ENCODE measurements at places on chromosomes 7 and 10. TPM values are rescaled to one million over a fixed set of nuclear protein-coding genes. Genes with fewer than 3 reads are reported as not detected.

DNA sequence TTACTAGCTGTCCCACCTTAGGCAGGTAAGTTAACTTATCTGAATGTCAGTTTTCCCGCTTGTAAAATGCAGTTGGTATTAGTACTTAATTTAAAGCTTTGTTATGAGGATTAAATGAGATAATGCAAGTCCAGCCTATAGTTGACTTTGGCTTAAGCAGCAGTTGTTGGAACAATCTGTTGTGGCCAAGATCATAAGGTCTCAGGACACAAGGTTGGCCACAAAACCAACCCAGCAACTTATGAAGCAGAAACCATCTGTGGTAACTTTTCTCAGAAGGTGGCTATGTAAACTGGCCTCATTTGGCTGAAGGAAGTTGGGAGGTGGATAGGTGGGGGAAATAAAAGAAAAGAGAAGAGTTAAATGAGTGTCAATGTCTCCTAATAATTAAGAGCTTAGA, 29.4 kb downstream of the ENTPD1 start:
- no peak for DNase-seq

DNA sequence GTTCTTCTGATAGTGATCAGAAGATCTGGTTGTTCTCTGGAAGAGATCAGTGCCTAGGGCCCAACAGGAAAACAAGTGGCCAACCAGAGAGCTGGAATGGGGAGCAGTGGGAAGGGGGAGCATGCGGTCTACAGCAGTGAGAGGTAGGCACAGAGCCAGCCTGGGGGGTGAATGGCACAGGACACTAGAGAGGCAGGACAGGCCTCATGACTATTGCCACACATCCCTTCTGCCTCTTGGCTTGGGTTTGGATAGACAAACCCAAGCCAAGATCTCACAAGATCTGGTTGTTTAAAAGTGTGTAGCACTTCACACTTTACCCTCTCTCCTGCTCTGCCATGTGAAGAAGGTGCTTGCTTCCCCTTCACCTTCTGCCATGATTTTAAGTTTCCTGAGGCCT, 224.4 kb downstream of the ARHGAP12 start:
- DNase-seq: no peak

DNA sequence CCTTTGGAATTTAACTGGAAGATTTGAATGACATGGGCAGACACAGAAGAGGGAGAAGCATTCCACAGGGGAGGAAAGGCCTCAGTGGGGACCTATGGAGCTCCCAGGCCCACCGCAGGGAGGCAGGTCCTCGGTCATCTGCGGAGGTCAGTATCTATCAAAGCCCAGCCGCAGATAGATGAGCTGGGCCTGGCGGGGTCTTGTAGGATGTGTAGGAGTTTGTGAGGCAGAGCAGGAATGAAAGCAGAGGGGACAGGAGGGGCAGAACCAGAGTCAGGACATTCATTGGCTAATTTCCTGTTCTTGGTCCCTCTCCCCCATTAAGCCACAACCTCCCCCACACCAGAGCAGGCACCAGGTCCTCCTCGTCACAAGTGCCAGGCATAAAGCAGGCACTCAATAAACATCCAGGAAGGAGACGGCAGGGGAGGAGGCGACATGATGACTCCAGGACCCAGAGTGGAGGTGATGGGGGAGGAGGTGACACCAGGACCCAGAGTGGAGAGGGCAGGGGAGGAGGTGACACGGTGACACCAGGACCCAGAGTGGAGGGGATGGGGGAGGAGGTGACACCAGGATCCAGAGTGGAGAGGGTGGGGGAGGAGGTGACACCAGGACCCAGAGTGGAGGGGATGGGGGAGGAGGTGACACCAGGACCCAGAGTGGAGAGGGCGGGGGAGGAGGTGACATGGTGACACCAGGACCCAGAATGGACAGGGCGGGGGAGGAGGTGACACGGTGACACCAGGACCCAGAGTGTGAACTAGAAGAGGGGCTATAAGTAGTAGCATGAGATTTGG, 83.7 kb upstream of the PDGFA start:
- DNase-seq: peak; percentile 51

- no peak for DNase-seq
Measured at GRCh38 chr7:109235316-109235715, 665.6 kb downstream of the DNAJB9 start.

GRCh38 chr7:82404652-82405051, 38.9 kb downstream of the CACNA2D1 start:
- DNase-seq: no peak

DNA sequence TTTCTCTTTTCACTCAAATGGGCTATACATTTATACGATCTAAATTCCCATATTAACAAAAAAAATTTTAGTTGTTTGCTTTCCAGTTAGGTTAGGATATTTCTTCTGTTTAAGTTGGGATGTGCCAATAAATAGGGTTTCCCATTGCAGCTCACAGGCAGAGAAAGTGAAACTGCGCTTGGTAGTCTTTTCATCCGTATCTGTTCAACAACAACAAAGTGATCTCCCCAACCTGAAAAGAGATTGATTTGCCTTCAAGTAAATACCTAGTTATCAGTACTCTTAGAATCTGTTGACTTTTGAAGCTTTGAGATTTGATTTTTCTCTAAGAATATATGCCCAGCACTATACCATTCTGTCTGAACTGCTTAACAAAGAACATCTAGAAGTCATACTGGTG, 143.4 kb downstream of the DYNC1I1 start:
- no peak for DNase-seq

GRCh38 chr10:20767028-20767427, 130.1 kb downstream of the NEBL start:
- no peak for DNase-seq

- no peak for DNase-seq
Measured at GRCh38 chr7:1369916-1370657, 89.2 kb downstream of the MICALL2 start.

- no peak for DNase-seq
Measured at GRCh38 chr10:112783351-112784021, 166.6 kb upstream of the TCF7L2 start.

GRCh38 chr10:23512355-23513058, 73.6 kb downstream of the OTUD1 start:
- DNase-seq: peak; percentile 59

MUC3A gene
- total RNA-seq: 2.6 TPM

SLC16A12 gene
- total RNA-seq: 0.04 TPM

All from K562 (cell line).